ENCODE measurements at places on chromosomes 16 and 17. TPM values are rescaled to one million over a fixed set of nuclear protein-coding genes. Genes with fewer than 3 reads are reported as not detected.
A peak's percentile ranks its signal among the peaks of the same experiment; 100 is the strongest.

DNA sequence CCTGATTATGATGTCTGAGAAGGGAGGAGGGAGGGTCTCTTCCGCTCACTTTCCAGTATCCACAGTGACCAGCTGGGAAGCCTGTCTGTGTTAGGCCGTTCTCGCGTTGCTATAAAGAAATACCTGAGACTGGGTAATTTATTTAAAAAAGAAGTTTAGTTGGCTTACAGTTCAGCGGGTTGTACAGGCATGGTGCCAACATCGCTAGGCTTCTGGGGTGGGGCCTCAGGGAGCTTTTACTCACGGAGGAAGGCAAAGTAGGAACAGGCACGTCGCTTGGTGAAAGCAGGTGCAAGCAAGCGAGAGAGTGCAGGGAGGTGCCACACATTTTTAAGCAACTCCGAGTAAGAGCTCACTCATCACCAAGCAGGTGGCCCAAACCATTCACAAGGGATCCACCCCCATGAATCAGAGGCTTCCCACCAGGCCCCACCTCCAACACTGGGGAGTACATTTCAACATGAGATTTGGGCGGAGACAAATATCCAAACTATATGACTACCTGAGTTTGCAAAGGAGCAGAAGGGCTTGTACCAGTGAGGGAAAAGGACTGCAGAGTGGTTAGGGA is 137.5 kb downstream of the CCDC182 start:
- no peak for DNase-seq

- DNase-seq = peak; percentile 50
Observed at GRCh38 chr17:79845601-79845949, 6.3 kb upstream of the CBX4 start.

DNA sequence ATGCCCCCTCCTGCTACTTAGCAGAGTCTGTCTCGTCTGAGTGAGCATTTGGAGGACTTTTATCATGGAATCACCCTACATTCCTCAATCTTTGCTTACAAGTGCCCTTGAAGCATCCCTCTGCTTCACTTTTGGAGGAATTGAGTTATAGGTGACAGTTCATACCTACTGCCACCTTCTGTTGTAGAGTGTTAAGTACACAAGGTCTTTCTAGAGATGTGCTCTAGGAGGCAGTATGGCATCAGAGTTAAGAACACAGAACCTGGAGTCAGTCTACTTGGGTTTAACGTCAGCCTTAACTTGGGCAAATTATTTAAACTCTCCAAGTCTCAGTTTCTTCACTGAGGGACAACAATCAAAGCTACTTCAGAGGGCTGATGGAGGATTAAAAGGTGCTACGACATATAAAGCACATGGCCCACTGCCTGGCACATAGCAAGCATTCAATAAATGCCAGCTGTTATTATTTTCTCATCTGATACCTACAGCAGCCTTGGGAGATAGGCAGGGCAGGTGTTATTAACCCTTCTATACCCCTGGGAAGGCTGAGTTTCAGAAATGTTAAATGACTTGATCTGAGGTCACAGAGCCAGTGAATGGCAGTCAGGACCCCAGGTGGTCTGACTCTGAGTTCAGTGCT is 62.2 kb downstream of the UTP18 start:
- peak; percentile 66 for DNase-seq

The CCL11 gene
- not detected for total RNA-seq

- no peak for DNase-seq
Observed at GRCh38 chr16:78599271-78599670, 499.8 kb downstream of the WWOX start.

The KRT24 gene
- not detected for total RNA-seq

The PLK1 gene
- 97.4 TPM for total RNA-seq

DNA sequence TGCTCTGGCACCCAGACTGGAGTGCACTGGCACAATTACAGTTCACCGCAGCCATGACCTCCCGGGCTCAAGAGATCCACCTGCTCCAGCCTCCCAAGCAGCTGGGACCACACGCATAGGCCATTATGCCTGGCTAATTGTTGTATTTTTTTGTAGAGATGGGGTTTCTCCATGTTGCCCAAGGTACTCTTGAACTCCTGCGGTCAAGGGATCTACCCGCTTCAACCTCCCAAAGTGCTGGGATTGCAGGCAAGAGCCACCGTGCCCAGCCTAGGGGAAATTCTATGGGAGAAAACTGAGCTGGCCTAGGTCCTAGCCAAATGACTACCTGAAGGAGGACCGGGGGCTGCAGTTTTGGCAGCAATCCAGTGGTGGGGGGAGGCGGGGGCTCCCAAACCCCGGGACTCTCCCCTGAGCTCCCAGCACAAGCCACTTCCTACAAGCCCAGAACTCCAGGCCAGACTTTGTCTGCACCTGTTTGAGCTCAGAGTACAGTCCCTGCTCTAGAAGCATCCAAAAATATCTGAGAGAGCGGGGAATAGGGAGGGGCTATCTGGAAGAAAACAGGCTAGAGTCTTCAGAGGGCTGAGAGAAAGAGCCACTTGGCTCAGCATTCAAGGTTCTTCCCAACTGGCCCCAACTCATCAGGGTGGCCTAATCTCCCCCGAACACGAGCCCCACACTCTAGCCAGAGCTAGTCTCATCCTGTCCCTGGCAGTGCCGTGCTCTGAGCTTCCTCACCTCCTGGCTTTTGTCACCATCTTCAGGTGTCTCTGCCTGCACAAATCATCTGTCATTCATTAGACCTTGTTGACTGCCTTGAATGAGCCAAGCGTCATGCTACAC is 9.1 kb downstream of the SRL start:
- DNase-seq = no peak

The TP53TG3B gene
- total RNA-seq = not detected

Data from HepG2 (cell line).